Stimulated activated CD4-positive, alpha-beta T cell treated with anti-CD3 and anti-CD28 coated beads, Interleukin-2, amount 100 ng/mL, for 4 hours (primary cell): ENCODE measurements at places on chromosomes 1 and 21.

DNA sequence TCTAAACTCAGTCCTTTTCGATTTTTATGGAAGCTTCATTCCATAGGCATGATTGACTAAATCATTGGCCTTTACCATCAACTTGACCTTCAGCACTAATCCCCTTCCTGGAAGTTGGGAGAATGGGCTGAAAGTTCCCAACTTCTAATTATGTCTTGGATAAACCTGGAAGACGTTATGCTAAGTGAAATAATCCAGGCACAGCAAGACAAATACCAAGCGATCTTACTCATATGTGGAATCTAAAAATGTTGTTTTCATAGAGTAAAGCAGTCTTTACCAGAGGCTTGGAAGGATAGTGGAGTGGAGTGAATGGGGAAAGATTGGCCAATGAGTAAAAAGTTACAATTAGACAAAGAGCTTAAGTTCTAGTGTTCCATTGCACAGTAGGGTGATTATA, 1453.2 kb downstream of the PLA2G4A start:
- DNase-seq, result no peak

- DNase-seq, result no peak
Measured at GRCh38 chr21:38188037-38188436, 68.8 kb upstream of the KCNJ15 start.

- DNase-seq, result no peak
Measured at GRCh38 chr1:112706505-112707220, at the start of gene RHOC. Gene RHOC, minus strand, starts transcription at chr1:112707127. Its CDS starts 3,328 bp downstream, at chr1:112703799.

GRCh38 chr1:244515680-244516079, 54.6 kb downstream of the CATSPERE start:
- DNase-seq, result no peak

GRCh38 chr1:27752360-27752759, 20.7 kb upstream of the STX12 start:
- DNase-seq, result no peak

GRCh38 chr1:106603616-106604015, 452.9 kb upstream of the PRMT6 start:
- no peak for DNase-seq
